ENCODE measurements at places on chromosomes 6 and 20.

DNA sequence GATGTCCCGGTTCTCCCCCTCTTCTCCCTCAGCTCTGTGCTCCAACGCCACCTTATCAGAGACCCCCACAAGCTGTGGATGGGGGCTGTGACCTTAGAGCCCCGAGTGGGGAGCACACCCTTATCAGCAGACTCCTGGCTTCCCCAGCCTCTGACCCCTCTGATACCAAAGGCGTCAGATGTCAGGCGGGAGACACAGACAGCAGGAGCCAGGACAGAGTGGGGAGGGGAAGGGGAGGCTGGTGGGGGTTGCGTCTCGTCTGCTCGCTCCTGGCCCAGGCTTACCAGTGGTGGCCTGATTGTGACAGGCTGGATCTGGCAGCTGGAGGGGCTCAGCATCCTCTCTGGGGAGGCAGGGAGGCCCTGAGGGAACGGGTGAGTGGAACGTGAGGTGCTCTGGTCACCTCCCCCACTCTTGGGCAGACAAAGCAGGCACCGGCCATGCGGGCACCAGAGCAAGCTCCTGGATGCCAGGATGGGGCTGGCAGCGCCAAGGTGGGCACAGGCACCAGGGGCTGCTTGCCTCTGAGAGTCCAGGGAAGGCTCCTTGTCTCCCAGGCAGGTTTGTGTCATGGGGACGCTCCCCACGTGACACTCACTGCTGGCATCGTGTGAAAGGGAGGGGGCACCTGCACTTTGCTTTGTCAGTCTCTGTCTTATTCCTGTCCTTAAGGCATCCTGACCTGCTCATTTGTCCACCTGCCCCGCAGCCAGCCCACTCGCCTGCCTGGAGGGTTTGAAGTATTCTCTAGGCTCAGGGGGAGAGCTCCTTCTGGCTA lies 27.8 kb upstream of the GATA5 start:
- DNase-seq, result no peak

DNA sequence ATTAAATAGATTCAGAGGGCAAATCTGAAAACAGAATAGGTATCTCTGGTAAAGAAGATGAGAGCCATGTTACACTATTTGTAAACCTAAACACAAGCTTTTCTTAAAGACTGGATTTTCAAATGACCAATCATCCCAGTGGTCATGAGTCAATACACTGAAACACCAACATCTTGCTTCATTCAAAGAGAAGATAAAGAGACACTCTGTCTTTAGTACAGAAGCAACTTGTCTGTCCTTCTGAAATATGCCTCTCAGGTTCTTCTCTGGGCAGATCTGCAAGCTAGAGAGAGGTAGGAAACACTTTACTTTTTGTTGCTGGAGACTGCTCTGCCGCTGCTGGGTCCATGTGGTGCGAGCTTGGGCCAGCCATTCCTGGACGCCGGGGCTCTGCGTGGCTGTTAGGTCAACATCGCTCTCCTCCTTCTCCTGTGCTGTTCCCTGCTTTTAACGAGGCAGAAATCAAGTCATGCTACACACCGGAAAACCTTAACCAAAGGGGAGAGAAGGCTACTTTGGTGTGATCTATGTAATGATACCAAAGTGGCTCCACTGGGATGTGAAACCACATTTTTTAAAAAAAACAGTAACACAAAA lies 368.2 kb downstream of the SYNE1 start:
- no peak for DNase-seq

GRCh38 chr6:16839631-16840179 lies 78.4 kb upstream of the ATXN1 start:
- DNase-seq, result no peak

DNA sequence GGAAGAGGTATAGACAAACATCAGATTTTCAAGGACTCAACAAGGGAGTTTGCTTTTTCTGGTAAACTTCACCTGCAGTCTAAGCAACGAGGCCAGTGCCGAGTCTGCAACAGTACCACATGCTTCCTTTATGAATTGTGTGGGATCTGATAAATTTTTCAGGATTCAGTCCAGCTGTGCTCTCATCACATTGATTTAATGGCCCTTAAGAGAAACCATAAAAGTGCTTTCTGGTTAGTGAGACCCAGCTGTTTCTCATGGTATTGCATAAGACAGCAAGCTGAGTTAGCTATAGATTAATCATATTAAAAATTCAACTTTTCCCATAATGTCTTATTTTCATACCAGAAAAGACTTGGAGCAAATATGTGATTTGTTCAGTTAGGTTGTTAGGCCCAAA lies 291.4 kb downstream of the CENPW start:
- peak; percentile 94 for DNase-seq

- no peak for DNase-seq
Observed at GRCh38 chr6:131410785-131411184, 162.2 kb upstream of the ARG1 start.

GRCh38 chr6:11628562-11628961 lies 91.0 kb downstream of the TMEM170B start:
- DNase-seq, result no peak

DNA sequence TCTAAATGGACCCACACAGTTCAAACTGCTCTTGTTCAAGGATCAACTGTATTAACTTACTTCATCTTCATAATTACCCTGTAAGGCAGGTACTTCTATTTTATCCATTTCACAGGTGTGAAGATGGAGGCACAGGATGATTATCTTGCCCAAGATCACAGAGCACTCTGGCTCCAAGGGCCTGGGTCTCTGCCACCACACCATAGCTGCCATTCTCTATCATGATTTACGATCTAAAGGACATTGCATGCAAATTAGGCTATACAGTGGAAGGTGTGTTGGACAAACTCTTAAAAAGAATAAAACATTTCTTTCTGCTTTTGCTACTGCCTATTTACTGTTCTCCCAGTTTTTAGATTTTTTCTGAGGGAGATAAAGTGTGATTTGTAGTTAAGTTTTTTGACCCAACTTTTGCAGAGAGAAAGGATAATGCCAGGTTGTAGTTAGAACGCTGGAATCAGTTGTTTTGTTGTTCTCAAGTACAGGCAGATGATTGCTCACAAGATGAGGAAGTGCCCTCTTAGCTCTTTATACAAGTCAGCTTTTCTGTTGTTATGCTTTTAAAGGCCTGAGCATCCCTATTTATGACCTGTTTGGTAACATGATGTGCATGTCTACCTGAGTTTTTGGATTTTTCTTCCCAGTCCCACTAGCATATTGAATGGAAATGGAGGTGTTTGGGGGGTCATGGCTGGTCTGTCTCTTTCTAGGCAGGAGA lies 247.9 kb downstream of the ZFAND3 start:
- no peak for DNase-seq

GRCh38 chr6:1363298-1363697 lies 26.1 kb upstream of the FOXF2 start:
- no peak for DNase-seq

DNA sequence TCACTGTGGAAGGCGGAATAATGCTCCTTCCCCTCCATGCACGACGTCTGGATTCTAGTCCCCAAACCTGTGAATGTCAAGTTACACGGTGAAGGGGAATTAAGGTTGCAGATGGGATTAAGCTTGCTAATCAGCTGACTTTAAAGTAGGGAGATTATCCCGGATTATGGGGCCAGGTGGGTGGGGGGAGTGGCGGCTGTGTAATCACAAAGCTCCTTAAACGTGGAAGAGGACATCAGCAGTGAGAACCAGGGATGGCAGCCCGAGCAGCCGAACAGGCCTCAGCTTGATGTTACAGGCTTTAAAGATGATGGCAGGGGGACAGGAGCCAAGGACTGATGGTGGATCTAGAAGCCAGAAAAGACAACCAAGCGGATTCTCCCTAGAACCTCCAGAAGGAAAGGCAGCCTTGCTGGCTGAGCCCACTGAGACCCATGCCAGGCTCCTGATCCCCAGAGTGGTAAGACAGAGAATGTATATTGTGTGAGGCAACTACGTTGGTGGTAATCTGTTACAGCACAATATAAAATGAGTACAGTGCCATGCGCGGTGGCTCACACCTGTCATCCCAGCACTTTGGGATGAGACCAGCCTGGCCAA lies 117.5 kb downstream of the SCML4 start:
- no peak for DNase-seq

DNA sequence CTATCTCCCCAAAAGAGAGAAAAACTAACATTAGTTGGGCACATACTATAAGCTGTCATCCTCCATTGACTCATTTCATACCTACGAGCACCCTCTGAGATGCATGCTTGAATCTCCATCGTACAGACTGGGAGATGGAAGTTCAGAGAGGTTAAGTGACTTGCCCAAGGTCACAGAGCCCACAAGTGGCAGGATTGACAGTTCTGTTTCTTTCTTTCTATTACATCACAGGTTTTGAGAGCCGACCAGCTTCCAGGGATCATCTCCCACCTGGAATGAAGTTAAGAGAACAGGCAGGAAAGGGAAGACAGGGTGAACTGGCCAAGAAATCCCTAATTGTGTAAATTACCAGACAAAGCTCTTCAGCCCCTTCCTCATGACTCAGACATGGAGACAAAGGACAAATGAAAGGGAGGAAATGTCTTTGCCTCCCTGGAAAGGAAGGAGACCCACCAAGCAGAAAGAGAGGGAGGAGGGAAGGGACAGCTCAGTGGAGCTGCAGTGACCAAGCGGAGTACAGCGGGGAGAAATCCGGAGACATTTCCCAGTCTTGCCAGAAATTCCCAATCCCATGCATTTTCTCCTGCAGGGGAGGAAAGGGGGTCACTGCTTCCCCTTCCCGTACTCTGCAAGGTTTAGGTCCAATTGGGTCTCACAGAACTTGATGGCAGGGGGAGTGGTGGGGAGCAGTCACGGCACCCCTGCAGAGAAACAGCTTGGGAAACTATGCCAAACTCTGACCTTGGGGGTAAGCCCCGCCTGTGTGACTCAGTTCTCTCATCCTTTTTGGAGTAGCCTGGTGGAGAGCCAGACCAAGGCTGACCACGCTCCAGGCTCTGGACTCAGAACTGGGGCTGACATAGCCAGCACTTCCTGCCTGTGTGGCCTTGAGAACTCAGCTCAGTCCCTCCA lies 154.3 kb downstream of the ANKRD60 start:
- no peak for DNase-seq

DNA sequence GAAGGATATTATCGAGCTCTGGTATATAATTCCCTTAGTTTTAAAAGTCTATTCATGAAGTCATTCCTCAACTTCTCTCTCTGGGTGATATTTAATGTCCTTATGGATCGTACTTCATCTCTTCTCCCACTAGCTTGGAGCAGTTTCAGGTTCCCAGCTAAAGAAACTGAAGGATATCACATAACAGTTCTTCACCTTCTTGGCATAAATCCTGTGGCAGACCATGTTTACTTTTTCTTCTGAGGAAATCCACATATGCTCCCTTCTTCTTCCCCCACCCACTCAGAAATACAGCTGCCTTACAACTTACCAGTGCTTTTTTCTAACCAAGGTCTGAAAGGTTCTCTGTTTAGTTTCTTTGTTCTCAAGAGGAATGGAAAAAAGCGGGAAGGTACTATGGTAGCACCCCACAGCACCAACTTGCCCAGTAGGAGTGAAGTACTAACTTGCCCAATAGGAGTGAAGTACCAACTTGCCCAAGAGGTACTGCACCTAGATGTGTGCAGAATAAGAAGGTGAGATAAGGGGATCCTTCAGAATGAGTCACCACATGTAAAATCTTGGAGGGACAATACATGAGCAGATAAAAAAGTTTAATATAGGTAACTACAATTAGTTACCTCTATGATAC lies 53.1 kb downstream of the TSPYL4 start:
- DNase-seq, result no peak

DNA sequence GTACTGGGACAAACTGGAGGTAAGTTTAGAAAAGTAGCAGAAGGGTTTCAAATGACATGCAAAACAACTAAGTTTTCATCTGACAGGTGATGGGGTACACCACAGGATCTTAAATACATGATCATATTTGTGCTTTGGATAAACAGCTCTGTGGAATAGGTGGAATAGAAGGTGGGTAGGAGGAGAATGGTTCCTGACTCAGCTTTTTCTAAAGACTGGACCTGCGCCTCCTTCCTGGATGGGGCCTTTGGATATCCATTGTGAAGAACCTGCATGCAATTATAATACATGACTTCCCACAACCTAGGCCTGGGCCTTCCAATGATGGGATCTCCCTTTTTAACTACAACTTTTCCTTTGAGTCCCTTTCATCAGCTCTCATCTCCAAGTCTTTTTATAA lies 145.9 kb downstream of the AHI1 start:
- DNase-seq, result no peak

DNA sequence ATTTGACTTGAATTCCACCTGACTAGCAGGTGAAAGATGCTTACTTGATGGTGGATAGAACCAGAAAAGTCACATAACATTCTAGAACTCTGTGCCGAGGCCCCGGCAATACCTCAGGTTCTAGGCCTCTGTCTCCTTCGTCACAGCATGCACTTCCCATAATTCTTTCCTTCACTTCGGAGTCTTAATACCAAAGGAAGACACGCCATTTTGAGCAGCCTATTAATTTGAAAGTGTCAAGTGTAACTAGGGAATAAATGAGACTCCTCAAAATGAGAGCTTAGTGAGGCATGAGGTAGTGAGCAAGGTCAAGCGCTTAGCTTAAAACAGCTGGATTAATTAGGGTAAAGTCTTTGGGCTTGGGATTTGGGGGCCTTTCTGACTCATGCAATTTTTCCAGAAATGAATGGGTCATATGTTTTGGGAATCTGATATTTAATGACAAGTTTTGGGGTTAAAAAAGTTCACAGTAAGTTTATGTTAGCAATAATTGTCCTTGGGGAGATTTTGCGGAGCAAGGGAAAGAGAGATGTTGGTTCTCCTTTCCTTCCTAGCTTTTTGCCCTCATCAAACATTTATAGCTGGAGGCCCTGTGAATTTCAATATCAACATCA lies 29.1 kb upstream of the SGK1 start:
- no peak for DNase-seq

DNA sequence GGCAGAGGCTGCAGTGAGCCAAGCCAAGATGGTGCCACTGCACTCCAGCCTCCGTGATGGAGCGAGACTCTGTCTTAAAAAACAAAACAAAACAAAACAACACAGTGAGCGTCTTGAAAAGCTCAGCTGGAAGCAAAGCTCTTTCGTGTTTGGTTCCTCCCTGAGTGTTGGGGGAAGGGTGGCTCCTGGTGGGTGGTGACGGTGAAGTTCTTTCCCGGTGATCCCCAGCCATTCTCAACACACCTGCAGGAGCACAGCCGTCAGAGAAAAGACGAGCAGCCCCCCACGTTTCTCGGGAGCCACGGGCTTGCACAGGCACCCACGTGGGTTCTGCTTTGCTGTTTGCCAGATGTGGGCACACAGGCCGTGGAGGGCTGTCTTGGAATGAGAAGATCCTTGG lies 3.2 kb downstream of the BHLHE23 start:
- no peak for DNase-seq

DNA sequence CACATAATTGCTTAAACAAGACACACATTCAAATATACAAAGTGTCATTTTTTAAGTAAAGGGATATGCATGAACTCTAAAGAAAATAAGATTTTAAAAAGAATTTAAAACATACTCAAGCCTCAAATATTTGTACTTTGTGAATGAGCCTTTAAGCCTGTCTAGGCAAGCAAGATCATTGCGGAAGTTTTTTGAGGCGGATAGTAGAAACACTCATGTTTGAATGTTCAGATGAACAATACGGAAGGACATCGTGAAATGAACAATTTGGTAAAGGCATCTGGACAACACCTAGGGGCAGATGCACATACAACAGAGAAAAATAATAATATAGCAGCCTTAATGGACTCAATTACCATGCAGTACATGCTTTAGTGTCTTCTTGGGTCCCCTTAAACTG lies 928.9 kb downstream of the TFAP2A start:
- no peak for DNase-seq

- DNase-seq, result peak; percentile 5
Observed at GRCh38 chr6:116314878-116315277, 35.1 kb upstream of the TSPYL1 start.
